ENCODE measurements at places on chromosomes 12 and 14. TPM values are rescaled to one million over a fixed set of nuclear protein-coding genes. Genes with fewer than 3 reads are reported as not detected.

Gene SAMD15
- 0.45 TPM for total RNA-seq

Gene BMP4
- not detected for total RNA-seq

Gene SDS
- not detected for total RNA-seq

Gene INSM2
- total RNA-seq: not detected

Gene NANOG
- total RNA-seq: not detected

Gene CNTN1
- not detected for total RNA-seq

Gene PRKAG1
- 57.9 TPM for total RNA-seq

Gene PTCSC3
- not detected for total RNA-seq

Gene GLIPR1L1
- total RNA-seq: not detected

Gene ANO4
- total RNA-seq: not detected

Gene HOXC5
- not detected for total RNA-seq

Gene FAR2
- 7.6 TPM for total RNA-seq

Gene RIMBP2
- not detected for total RNA-seq

Gene SLC38A4
- not detected for total RNA-seq

Gene SERPINA9
- total RNA-seq: not detected

Gene MYF5
- not detected for total RNA-seq

Gene BCL2L14
- total RNA-seq: 3.8 TPM

Gene KCNC2
- total RNA-seq: not detected

Gene STXBP6
- not detected for total RNA-seq

Gene MMP14
- 1.1 TPM for total RNA-seq

Gene INHBE
- 1.7 TPM for total RNA-seq

Gene PHLDA1
- 41.9 TPM for total RNA-seq

Gene SERPINA10
- total RNA-seq: not detected

Gene DTX1
- 1.1 TPM for total RNA-seq

Gene FAM181A
- total RNA-seq: not detected

Gene TTC9
- 5.4 TPM for total RNA-seq

Gene L3HYPDH
- 9.7 TPM for total RNA-seq

Gene OVCH1
- not detected for total RNA-seq

Gene TOGARAM1
- 6.2 TPM for total RNA-seq

Gene ASCL1
- not detected for total RNA-seq

Gene CEBPE
- 0.68 TPM for total RNA-seq

Gene TOMM20L
- not detected for total RNA-seq

Gene BORCS5
- 25.5 TPM for total RNA-seq

Gene RGS6
- 0.44 TPM for total RNA-seq

Gene IGF1
- 2.3 TPM for total RNA-seq

Gene GUCY2C
- not detected for total RNA-seq

Gene GPX2
- not detected for total RNA-seq

Gene KRT74
- not detected for total RNA-seq

Gene HCFC2
- 8.0 TPM for total RNA-seq

Gene CACNA2D4
- total RNA-seq: 4.0 TPM

Gene STAB2
- total RNA-seq: not detected

Gene KIF21A
- 24.3 TPM for total RNA-seq

Gene AICDA
- not detected for total RNA-seq

Gene CLEC14A
- total RNA-seq: not detected

Gene ZDHHC22
- not detected for total RNA-seq

Gene UTP20
- total RNA-seq: 50.7 TPM

Gene CARMIL3
- total RNA-seq: 0.56 TPM

Gene TSPAN8
- not detected for total RNA-seq

Gene CCDC177
- not detected for total RNA-seq

Gene SLC4A8
- 1.3 TPM for total RNA-seq

Gene KRT7
- total RNA-seq: 6.5 TPM

Gene GPR135
- 0.97 TPM for total RNA-seq

Gene KRT71
- total RNA-seq: not detected

Gene KERA
- total RNA-seq: not detected

Gene GLRX5
- 57.9 TPM for total RNA-seq

Gene DHH
- not detected for total RNA-seq

Gene PRKCH
- total RNA-seq: 176 TPM
